Activated naive CD4-positive, alpha-beta T cell treated with anti-CD3 and anti-CD28 coated beads, Interleukin-2, amount 50 U/mL, for 72 hours (primary cell): ENCODE measurements at places on chromosomes 12 and 14. TPM values are rescaled to one million over a fixed set of nuclear protein-coding genes. Genes with fewer than 3 reads are reported as not detected.

GRCh38 chr14:56049536-56049935, 68.7 kb upstream of the PELI2 start:
- DNase-seq = no peak

GRCh38 chr12:16300122-16300521, 22.6 kb upstream of the SLC15A5 start:
- no peak for DNase-seq

DNA sequence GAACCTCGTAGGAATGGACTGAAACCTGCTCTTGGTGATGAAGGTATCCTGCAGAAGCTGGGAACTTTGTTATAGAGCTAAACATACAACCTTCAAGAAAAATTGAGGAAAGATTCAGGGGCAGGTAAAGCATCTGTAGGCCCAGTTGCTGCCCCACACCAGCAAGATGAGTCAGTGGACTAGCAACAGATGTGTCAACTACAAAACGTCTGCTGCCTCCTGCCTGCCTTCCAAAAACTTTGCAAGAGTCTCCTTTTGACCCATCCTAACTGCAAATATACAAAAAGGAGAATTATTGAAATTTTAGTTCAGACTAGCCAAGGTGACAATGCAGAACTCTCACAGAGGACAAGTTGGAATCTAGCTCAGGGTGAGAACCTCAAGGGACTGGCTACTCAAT, 60.9 kb upstream of the TMTC1 start:
- DNase-seq = no peak

- DNase-seq = peak; percentile 44
Measured at GRCh38 chr14:61562321-61563161, 132.8 kb upstream of the HIF1A start.

- no peak for DNase-seq
Measured at GRCh38 chr14:87971010-87971409, 22.0 kb downstream of the GALC start.

- DNase-seq = peak; percentile 85
Measured at GRCh38 chr14:67487937-67488893, at the start of gene TMEM229B. Gene TMEM229B (minus strand): TSS chr14:67488721. CDS start chr14:67473923, 14,798 bp downstream.

DNA sequence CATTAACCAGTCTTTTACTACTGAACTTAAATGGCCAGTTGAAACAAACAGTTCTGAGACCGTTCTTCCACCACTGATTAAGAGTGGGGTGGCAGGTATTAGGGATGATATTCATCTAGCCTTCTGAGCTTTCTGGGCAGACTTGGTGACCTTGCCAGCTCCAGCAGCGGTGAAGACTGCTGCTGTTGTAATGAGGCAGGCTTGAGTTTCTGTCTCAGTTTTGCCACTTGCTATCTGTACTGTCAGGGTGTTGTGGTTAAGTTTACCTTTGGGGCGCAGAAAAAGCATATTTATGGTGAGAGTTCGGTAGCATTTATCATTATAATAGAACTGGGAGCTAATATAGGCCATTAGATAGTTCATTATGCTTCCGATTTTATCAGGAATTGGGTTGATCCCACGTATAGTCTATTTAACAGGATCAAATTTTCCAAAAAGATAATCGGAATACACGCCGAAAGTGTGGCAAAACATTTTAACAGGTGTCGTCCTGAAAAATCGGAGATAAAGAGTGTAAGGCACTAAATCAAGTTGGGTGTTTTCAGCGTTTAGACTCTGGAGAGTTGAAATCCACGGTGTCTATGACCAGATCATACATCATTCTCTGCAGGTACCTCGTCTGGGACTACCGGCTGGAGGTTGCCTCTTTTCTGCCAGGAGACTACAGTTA, 688 bp upstream of the NECAP1 start:
- peak; percentile 31 for DNase-seq

DNA sequence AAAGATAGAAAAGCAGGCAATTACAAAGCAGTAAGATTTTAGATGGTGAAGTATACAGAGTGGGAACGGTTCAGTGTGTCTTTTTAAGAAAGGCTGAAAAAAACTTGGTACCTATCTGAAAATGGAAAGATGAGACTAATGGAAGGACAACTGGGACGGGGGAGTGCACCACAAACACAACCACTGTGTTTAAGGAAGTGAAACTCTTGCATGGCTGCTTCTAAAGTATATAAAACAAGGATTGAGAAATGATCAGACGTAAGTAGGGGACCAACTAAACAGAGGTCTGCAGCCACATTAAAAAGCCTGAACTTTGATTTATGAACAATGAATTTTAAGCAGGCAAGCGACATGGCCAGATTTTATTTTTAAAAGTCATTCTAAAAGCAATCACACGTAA, 328.6 kb downstream of the MDGA2 start:
- DNase-seq = no peak

DNA sequence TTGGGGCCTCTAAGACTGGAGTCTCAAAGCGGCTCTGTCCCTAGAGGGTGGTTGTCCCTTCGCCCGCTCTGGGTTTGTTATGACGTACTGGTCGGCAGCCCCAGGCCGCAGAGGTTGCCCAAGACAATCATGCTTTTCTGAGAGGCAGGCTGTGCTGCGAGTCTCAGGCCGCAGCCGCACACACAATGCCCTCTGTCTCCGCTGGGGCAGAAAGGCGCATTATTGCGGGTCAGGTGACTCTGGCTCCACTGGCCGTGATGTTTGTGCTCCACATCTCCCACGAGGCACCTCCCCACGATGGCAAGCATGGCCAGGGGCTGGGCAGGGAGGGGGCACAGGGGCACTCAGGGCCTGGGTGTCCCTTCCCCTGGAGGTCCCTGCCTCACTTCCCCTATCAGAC, 21.0 kb upstream of the PLEKHG3 start:
- DNase-seq = no peak

- peak; percentile 1 for DNase-seq
Measured at GRCh38 chr12:131082290-131083194, 128.8 kb downstream of the ADGRD1 start.

- no peak for DNase-seq
Measured at GRCh38 chr12:45509187-45509586, 220.3 kb upstream of the ARID2 start.

- no peak for DNase-seq
Measured at GRCh38 chr12:82635263-82635662, 51.4 kb upstream of the TMTC2 start.

- no peak for DNase-seq
Measured at GRCh38 chr12:113056631-113057488, at the start of gene DTX1. Gene DTX1 (plus strand): TSS chr12:113056730. CDS start chr12:113058193, 1,463 bp downstream.

GRCh38 chr12:66713984-66714383, 35.1 kb upstream of the GRIP1 start:
- DNase-seq = no peak

DNA sequence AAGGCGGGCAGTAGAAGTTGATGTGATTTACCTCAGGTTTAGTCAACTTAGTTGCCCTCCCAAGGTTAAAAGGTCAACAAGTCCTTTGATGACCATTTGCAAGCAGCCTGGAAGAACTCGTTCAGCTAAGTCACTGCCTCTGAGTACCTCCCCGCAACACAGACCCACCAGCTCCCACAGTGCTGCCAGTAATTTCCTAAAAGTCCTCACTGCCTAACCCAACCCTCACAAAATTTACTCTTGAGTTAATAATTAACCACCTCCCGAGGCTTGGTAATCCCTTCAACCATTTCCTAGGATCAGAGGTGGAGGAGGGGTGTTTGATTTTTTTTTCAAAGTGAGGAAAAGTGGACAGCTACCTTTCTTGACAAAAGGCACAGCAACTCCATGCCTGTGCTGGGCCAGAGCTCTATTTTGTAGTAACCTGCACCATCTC, 55.8 kb downstream of the MAP3K9 start:
- no peak for DNase-seq

GRCh38 chr14:54299410-54300363, 97.1 kb upstream of the CDKN3 start:
- DNase-seq = no peak

DNA sequence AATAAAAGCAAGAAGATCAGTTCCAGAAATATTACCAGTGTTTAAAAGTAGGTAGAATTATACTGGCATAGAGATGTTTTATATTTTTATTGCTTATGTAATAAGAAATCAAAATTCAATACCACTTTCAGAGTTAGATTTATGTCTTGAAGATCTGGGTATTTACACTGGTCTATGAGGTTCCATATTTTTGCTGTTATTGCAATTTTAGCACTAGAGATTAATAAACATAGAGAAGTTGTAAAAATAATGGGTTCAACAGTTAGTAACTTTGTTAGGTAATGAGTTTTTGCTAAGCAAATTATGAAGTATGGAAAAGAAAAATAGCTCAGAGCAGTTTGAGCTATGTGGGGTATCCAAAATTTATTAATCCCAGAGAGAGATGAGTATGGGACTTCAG, 188.1 kb downstream of the SYT10 start:
- DNase-seq = no peak

GRCh38 chr14:52080808-52081755, 12.2 kb upstream of the NID2 start:
- no peak for DNase-seq

DNA sequence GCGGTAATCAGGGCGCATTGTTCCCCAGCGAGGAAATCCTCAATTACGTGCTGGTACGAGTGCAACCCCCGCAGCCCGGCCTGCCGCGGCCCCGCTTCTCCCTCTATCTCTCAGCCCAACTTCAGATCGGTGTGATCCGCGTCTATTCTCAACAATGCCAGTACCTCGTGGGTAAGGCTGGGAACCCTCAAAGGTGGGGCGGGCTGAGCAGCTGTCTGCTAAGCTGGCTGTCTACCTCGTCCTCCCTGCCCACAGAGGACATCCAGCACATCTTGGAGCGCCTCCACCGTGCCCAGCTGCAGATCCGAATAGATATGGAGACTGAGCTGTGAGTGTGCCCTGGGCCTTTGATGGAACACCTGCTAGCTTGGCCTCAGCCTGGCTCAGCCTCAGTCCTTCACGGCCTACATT, 996 bp downstream of the REC8 start:
- DNase-seq = no peak

GRCh38 chr14:101733211-101733610, 28.3 kb upstream of the PPP2R5C start:
- no peak for DNase-seq

DNA sequence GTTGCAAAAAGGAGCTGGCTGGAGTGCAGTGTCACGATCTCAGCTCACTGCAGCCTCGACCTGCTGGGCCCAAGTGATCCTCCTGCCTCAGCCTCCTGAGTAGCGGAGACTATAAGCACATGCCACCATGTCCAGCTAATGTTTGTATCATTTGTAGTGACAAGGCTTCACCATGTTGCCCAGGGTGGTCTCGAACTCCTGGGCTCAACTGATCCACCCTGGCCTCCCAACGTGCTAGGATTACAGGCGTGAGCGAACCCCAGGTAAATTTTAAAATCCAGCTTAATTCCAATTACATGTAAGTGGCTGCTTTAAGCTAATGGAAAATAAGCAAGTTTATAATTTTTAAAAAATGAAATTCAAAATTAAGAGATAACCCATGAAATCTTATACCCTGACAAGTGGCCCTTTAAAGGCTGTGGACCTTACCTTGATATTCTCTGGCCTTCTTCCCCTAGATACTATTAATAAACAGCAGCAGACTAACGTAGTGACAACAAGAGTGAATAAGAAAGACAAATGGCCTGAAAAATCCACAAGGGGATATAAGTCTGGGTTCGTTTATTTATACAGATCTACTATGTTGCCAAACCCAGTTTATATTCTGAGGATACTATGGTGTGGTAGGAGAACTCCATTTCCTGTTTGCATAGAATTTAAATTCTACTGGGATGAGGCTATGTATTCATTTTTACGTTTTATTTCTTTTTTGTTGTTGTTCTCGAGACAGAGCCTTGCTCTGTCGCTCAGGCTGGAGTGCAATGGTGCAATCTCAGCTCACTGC, 25.6 kb upstream of the SLC2A3 start:
- no peak for DNase-seq

DNA sequence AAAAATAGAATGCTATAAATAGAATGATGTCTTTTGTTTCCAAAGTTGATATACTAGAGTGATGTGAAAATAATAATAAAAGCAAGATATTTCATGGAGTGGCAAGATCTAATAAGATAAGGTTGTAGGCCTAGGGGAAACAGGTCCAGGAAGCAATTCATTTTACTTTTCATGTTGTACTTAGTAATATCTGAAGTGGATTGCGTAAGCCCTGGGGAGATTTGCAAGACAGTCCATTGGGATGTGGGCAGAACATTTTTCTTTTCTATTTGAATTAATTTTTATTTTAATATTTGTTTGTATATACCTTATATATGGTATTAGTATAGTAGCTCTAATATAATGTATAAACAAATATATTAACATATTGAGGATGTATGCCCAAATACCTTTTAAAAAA, 7.5 kb downstream of the NUBPL start:
- DNase-seq = no peak

GRCh38 chr12:61290473-61290872, 969.7 kb upstream of the USP15 start:
- DNase-seq = no peak

DNA sequence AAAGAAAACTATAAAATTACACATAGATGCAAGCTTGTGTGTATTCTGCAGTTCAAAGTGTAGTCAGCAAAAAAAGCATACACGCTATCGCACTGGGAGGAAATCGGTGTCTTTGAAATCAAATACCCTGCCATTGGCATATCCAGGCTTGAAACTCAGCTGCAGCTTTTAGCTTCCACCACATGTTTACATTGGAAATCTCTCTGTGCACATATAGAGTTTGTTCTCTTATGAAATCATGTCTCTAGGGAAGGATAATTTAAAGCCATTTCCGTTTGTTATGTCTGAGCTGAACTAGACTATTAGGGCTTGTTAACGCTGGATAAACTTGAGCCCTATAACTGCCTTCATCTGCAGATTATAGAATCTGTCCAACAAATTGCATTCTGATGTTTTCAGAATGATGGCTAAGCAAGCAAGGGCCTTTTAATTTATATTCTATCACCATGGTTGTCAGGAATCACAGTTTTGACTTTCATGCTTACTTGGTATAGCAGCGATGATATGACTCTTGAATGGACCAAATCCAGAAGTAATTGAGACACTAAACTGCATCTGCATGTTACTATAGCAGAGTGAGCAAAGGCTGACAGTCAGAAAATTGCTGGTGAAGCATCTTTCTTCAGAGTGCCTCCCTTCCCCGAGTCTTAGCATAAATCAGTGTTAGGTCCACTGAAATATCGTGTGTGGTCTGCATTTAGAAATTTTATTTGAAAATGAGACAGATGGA, 442.8 kb downstream of the ZFP36L1 start:
- DNase-seq = no peak

Gene PIK3C2G
- total RNA-seq = not detected

Gene NUDT4
- total RNA-seq = 88.9 TPM

Gene TAS2R8
- not detected for total RNA-seq

Gene RNASE7
- total RNA-seq = not detected

Gene BICDL1
- total RNA-seq = 158 TPM

Gene ADAMTS20
- not detected for total RNA-seq

Gene SRRM4
- total RNA-seq = not detected

Gene MGST1
- not detected for total RNA-seq

Gene CLEC4E
- not detected for total RNA-seq

Gene TSPAN19
- total RNA-seq = not detected

Gene AVPR1A
- total RNA-seq = not detected

Gene GSKIP
- 24.7 TPM for total RNA-seq

Gene BATF
- 93.6 TPM for total RNA-seq

Gene CMKLR1
- total RNA-seq = not detected
